ENCODE measurements at places on chromosomes 12 and 14. TPM values are rescaled to one million over a fixed set of nuclear protein-coding genes. Genes with fewer than 3 reads are reported as not detected.

ADGRD1 gene
- total RNA-seq = 1.9 TPM

AQP6 gene
- total RNA-seq = 0.62 TPM

AMN gene
- not detected for total RNA-seq

GRCh38 chr12:63445224-63445880, 222.9 kb downstream of the DPY19L2 start:
- DNase-seq = no peak

- no peak for DNase-seq
These were observed 824 bp downstream of the DDX55 start for GRCh38 chr12:123602651-123603195.

DNA sequence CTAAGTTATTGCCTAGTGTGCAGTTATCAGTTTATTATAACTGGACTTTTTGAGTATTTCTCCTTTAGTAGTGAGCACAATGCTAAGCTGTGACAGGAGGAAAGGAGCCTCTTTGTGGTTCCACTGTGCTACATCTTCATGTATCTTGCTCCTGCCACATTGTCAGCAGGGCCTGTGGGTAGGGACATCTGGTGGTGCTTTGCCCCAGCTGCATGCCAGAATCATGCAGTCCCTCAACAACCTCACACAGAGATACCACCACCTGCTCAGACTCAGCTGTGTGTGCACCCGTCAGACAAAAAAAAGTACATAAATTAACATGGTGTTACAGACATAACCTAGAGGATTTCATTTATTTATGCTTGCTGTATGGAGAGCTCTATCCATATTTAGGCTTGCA, 51.1 kb downstream of the MIS18BP1 start:
- DNase-seq = no peak

DNA sequence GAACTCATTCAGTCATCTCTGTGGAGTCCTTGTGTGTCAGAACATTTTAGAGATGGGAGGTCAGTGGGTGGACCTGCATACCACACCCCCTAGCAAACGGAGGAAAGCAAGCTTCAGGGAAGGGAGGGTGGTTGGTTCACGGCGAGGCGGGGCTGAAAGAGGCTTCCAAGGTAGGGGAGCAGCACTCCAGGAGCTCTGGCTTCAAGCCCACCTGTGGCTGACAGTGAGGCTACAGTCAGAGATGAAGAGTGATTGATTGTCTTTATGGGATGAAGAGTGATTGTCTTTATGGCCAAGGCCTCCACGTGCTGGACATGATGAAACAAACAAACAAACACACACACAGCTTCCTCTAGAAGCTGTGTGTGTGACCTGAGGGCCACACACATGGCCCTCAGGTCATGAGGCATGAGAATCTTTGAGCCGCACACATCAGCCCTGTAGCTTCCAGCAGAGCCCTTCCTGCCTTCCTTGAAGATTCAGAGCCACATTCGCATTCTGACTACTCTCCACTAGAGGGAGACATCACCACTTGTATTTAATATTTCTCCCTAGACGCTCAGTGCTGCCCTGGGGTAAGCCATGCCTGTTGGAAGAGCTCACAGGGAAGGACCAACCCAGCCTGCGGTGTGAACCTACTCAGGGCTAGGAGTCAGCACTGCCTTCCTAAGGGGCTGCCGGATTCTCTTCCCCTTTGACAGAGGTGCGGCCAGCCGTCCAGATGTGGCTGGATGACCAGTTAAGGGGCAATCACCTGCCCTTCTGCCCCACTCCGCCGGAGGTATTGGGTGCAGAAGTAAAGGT, 54.4 kb upstream of the KCNA1 start:
- DNase-seq = peak; percentile 68

DNA sequence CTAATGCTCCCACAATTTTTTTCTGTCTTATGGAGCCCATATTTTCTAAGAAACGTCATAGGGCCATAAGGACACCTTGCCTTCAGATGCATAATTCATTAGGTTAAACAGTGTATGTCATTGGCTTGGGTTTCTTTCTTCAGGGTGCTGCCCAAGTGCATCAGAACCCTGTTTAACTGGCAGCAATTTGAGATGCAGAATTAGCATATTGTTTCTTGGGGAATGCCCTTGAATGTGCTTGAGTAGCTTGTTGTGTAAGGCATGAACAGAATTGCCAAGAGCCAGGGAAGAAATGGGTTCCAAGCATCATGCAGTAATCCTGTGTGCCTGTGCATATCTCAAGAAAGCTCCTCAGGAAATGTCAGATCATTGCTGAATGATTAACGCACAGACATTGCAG, 277.2 kb downstream of the SYT1 start:
- no peak for DNase-seq

DNA sequence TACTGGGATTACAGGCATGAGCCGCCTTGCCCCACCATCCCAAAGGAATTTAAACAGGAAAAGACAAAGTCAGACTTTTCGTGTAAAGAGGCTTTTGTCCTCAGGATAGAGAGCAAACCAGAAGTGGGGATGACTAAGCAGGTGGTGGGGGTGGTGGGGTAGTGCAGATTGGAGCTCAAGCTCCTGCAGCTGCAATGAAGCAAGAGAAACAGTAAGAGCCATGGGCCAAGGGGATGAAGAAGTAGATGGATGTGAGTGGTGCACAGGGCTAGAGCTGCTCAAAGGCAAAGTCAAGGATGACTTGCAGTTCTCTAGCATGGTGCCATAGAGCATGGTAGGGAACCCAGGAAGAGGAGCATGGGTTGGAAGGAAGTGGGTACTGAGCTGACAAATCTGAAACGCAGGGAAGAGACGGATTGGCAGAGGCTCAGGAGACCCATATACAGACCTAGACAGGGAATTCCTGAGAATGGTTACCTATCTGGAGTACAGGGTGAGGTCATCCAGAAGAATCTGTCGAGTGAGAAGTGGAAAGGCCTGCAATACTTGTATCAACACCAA, 11.4 kb upstream of the RNF34 start:
- no peak for DNase-seq

DNA sequence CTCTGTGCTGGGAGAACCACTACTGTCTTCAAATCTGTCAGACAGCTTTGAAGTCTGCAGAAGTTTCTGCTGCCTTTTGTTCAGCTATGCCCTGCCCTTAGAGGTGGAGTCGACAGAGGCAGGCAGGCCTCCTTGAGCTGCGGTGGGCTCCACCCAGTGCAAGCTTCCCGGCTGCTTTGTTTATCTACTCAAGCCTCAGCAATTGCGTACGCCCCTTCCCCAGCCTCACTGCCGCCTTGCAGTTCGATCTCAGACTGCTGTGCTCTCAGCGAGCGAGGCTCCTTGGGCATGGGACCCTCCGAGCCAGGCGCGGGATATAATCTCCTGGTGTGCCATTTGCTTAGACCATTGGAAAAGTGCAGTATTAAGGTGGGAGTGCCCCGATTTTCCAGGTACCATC, 25.1 kb upstream of the KLRB1 start:
- no peak for DNase-seq

DNA sequence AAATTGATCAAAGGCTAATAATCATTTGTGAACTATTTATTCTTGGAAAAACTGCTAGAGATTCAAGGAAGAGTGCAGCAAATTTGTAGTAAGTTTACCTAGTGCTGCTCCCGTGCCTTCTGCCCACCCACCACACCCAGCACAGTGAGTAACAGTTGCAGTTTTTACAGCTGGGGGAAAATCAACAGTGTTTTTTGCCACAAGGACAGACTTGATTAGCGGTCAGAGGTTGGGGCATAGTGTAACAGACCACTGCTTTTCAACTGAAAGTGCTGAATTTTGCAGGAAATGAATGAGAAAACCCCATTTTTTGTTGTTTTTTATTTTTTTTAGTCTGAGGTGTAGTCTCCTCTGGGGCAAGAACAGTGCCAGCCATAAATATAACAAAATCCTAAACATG, 7.5 kb upstream of the KLRK1 start:
- no peak for DNase-seq

All from occipital lobe (tissue), 3 donors.